ENCODE measurements at places on chromosomes 6 and 20.

DNA sequence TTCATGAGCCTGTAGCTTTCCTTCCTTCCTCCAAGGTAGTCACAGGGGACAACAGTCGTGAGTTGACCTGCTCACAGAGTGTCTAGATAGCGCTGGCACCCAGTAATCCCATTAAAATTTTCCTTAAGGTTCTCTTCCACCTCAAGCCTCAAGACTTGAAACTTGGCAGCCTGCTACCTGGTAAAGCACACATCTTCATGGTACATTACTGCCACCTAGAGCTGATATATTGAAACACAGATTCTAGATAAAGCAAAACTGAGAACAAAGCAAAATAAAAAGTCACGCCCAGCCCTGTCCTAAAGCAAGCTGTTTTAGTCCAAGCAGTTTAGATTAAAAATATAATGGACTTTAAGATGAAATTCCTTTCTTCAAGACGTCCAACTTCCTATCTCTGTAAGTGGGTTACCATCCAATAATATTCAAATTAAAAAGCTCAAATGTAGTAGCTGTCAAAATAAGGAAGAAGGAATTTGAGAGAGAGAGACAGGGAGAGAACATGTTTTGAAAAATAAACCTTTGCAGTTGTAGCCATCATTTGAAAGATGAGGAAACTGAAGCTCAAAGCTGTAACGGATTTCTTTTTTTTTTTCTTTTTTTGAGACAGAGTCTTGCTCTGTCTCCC lies 50.7 kb upstream of the CD83 start:
- DNase-seq, result no peak

GRCh38 chr20:19867074-19867473 lies 109.0 kb downstream of the RIN2 start:
- DNase-seq, result no peak

GRCh38 chr6:72218125-72218524 lies 331.8 kb downstream of the RIMS1 start:
- DNase-seq, result no peak

GRCh38 chr6:25042536-25042935 lies 106.8 kb upstream of the RIPOR2 start:
- DNase-seq, result no peak

DNA sequence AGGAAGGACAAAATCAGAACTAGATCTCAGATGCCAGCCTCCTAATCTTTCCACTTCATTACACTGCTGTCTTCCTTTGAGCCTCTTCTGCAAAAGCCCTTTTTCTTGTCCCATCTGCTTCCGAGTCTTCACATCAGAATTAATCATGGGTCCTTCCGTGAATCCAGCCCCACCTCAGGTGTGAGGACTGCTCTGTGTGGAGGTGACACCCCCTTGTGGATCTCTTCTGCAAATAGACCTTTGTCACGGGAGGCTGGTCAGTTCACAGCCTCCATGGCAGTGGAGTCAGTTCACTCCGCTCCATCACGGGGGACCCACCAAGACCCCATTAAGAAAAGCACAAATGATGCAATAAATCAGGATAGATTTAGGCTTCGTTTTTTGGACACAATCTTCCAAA lies 171.1 kb downstream of the ADAT2 start:
- DNase-seq, result no peak

DNA sequence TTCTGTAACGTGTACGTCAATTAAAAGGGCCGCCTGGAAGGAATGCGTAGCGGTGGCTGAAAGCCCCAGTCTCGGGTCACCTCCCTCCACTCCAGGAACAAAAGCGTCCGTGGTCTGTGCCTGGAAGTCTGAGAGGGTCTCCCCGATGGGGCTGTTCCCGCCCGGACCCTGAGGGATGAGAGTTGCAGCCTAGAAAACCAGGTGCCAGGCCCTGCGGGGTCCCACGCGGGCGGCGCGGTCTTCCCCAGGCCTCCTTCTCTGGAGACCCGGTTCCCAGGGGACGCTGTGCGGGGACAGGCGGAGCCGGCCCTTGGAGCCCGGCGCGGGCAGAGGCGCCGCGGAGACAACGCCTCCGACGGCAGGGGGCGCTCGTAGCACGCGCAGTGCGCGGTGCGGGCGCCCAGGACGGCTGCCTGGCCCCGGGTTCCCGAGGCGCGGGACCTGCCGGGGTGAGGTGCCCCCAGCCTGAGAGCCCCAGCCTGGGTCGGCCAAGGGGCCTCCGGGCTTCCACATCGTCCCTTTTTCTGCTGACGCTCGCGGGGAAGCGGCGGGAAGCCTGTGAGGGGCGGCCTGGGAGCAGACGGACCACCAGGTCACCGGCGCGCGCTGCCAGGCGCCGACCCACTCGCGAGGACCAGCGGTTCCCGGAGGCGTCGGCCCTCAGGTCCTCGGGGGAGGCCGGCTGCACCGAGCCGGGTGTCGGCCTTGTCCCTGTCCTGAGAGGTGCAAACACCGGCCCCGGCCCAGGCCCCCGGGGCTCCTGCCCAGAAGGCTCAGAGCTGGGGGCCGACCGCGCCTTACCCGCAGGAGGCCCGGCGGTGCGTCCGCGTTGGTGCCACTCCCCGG lies 5.3 kb upstream of the FOXC1 start:
- no peak for DNase-seq

GRCh38 chr6:92827104-92827503 lies 592.3 kb downstream of the EPHA7 start:
- DNase-seq, result no peak

GRCh38 chr6:134147034-134147533 lies 94.7 kb upstream of the SLC2A12 start:
- DNase-seq, result no peak

GRCh38 chr6:30544666-30545272 lies 11.5 kb downstream of the GNL1 start:
- no peak for DNase-seq

DNA sequence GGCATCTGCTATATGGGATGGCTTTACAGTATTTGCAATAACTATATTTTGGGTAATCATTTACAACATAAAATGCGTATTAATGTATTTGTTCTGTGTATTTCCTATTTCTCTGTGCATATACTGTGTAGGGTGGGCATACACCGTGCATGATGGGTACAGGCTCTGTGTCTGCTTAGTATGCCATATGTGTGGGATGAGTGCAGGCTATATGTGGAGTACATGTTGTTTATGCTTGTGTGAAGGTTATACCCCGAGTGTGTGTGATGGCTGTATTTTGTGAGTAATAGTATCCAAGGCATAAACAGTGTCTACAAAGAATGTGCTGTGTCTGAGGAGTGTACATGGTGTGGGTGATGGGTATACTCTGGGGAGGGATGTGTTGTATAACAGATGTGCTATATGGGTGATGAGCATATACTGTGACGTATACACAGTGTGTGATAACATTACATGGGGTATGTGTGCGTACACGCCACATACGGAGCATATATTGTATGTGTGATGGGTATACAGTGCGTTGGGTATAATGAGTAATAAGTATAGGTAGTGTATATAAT lies 52.7 kb downstream of the CPXM1 start:
- no peak for DNase-seq

GRCh38 chr6:79277109-79277508 lies 42.6 kb upstream of the HMGN3 start:
- no peak for DNase-seq

DNA sequence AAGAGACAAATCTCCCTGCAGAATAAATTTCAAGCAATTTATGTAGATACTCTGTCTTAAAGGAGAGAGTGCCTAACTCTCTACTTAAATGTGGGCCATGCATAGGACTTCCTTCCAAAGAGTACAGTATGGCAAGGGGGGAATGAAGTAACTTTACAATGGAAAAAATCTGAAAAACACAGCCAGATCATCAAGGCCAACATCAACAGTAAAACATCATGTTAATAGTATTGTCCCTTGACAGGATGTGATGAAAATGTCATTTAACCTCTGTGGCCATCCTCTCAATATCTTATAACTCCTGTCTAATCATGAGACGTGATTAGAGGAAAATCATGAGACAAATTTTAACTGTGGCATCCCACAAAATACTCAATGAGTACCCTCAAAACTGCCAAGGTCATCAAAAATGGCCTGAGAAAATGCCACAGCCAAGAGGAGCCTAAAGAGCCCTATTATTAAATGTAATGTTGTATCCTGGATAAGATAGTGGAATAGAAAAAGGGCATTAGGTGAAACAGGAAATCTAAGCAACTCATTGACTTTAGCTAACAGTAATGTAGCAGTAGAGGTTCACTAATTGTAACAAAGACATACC lies 47.5 kb downstream of the CNBD2 start:
- no peak for DNase-seq

DNA sequence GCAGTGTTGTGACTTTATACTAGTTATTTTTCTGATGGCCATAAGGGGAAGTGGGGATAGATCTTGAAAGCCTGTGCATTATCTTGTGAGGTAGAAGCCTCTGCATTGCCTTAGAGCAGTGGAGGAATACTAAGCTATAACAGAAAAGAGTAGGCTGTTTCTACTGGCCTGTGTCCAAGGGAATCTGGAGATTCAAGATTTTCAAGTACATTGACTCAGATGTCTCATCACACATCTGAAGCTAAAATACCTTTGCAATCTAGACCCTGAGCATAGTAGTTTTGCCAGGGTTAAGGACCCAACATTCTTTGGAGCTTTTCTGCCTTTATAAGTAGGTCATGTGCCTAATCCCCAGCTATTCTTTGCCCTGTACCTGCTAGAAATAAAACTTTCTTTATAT lies 272.3 kb downstream of the TENT5A start:
- no peak for DNase-seq

- no peak for DNase-seq
Observed at GRCh38 chr6:115551527-115551926, 509.2 kb downstream of the FRK start.

DNA sequence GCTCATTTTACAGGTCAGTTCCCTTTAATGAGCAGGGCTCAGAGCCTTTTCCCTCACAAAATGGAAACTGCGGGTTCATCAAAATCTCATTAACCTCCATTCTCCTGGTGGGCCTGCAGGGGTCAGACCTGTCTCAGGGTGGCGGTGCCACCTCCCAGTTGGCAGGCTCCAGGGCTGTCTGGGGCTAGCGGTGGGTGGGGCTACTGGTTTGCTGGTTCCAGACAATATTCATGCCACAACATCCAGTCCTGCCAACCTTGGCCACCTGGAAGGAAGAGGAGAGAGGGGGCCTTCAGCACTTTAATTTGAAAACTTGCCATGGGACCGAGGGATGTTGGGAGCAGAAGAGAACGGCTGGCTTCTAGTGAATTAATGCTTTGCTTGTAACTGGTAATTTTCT lies 41.9 kb upstream of the CTNNBL1 start:
- DNase-seq, result no peak

GRCh38 chr20:11847827-11848226 lies 69.9 kb upstream of the BTBD3 start:
- no peak for DNase-seq

DNA sequence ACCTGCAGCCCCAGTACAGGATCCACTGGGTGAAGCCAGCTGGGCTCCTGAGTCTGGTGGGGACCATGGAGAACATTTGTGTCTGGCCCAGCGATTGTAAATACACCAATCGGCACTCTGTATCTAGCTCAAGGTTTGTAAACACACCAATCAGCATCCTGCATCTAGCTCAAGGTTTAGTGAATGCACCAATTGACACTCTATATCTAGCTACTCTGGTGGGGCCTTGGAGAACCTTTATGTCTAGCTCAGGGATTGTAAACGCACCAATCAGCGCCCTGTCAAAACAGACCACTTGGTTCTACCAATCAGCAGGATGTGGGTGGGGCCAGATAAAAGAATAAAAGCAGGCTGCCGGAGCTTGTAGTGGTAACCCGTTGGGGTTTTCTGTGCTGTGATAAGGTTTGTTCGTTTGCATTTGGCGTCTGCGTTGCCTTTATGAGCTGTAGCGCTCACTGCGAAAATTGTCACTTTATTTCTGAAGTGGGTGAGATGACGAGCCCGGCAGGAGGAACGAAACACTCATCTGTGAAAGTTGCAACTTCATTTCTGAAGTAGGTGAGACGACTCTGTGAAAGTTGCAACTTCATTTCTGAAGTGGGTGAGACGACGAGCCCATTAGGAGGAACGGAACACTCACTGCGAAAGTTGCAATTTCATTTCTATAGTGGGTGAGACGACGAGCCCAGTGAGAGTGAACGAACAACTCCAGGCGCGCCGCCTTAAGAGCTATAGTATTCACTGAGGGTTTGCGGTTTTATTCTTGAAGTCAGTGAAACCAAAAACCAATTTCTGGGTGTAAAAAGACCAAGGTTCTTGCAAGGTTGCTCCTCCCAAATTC lies 31.1 kb downstream of the SERPINB6 start:
- no peak for DNase-seq

- DNase-seq, result no peak
Observed at GRCh38 chr20:48295445-48295903, 510.2 kb upstream of the SULF2 start.

DNA sequence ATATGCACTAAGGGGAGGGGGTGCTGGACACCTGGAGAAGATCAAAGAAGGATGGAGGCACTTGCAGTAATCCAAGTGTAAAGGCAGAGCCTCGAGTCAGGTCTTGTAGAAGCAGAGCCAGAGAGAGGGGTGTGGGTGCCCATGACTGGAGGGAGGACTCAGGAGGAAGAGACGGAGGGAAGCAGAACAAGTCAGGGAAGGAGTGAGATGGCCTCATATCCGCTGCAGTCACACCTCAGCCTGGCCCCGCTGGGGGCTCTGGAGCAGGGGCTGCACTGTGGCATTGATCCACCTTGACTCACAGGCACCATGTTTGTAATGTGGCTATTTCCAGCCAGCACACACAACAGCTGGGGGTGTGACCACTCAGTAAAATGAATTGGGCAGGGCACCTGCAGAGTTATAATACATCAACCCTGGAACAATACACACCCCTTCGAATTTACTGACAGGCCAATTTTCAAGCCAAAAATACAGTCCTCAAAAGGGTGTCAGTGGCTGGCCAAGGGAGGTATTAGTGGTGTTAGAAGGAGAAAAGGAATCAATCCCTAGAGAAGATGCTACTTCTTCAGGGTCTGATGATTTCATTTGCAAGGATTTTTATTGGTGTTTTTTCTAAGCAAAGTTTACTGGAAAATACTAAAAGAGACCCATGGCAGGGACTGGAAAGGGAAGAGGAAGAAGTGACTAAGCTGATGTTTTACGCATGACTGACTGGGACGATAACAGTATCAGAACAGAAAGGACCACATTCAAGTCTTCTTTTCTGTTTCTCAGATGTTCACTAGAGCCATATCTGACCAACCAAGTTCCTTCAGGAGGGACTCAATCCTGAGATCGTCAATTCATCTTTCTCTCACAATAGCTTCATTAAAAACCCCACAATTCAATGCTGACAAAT lies 18.9 kb upstream of the NXT1 start:
- no peak for DNase-seq

DNA sequence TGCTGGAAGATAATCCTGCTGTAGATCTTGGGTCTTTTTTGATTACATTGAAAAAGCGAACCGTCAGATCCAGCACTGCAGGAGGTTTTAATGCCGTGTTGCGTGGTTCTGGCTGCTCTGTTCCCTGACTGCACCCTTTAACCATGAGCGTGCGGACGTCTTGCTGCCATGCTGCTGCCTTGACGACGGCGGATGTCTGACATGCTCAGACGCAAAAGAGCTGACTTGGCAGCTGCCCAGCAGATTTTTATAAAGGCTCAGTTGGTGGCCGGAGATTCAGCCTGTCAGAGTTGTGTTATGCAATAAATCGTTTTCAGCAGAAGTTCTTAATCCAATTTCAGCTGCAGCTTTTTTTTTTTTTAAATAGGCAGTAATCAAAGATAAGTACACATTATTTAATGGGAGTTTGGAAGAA lies 119.4 kb downstream of the JARID2 start:
- DNase-seq, result no peak
